Liver (tissue), 10 donors: ENCODE measurements at places on chromosomes 3 and 15. TPM values are rescaled to one million over a fixed set of nuclear protein-coding genes. Genes with fewer than 3 reads are reported as not detected.

The CCR9 gene
- total RNA-seq, result not detected

The ABCF3 gene
- total RNA-seq, result 28.1 TPM

The CCR5 gene
- total RNA-seq, result 0.75 TPM

The CPLX3 gene
- total RNA-seq, result not detected
